ENCODE measurements at places on chromosomes 2 and 18.

DNA sequence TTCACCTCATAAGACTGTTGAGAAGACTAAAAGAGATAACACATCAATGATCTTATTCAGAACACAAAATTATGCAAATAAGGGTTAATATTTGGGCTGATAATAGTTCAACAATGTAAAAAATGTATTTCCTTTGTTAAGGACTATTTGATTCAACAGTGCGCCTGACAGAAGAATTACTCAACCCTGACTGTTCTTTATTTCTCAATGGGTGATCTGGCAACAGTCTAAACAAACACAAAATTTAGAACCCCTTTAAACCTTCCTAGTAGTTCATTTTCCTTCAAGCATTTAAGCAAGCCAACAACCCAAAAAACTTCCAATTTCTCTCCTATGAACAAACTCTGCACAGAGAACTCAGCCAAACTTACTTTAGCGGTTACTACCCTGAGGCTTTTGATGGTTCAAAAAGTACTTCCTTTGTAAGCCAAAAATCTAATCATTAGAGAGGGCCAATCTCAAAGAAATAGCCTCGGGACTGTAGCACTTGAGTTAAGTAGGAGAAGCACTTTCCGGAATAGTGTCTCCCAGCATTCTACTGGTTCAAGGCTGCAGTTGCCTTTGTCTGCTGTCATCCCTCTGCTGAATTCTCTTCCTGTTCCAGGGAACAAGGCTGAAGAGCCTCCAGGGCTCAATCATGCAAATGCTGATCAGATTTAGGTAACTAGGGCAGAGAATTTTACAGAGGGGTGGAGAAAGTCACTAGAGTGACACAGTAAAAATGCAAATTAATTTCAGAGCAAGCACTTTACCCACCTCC is 40.9 kb upstream of the MAPK4 start:
- DNase-seq = no peak

DNA sequence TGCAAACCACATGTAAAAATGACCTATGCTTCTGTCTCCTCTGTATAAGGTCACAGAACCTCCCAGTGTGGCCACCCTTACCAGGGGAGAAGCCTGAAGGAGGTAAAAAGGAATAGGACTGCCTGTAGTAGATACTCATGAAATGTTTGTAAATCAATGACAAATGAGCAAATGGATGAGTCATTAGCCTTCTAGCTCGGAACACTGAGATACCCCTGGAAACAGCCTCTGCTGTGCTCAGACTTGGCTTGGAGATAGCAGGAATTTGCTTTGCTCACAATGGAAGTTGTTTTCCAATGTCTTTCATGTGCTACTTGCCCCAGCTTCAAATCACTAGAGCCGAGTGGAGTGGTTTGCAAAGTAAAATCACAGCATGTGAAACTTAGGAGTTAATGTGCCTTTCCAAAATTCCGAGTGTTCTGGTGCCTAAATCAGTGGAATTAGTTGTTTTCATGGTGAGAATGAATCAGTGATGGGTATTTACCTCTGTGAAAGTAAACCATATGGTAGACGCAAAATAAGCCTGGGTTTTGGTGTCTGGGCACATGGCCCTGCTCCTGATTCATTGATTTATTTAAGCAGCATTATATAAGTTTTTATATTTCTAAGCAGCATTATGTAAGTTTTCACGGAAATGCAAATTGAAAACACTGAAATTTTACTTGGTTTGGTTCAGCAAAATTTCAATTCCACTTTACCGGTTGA is 154.0 kb upstream of the MAP3K20 start:
- DNase-seq = no peak

GRCh38 chr2:68692511-68692910 is 42.1 kb upstream of the ARHGAP25 start:
- DNase-seq = no peak

DNA sequence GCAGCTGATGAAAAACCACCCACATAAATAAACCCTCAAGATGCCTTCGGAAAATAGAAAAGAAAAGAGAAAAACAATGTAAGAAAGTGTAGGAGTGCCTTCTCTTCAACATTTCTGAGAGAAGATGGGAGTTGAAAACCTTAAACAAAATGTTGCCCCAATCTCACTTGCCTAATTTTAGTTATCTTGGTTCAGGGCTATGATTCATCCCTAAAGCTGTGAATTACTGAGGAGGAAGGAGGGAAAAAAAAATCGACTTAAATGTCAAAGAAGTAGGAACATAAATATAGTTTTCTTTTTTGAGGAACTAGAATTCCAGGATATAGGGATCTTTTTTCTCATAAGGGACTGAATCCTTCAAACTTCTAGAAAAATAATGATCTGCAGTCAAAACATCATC is 360.3 kb downstream of the TGIF1 start:
- no peak for DNase-seq

- DNase-seq = no peak
Observed at GRCh38 chr2:120958623-120959366, 223.1 kb downstream of the GLI2 start.

DNA sequence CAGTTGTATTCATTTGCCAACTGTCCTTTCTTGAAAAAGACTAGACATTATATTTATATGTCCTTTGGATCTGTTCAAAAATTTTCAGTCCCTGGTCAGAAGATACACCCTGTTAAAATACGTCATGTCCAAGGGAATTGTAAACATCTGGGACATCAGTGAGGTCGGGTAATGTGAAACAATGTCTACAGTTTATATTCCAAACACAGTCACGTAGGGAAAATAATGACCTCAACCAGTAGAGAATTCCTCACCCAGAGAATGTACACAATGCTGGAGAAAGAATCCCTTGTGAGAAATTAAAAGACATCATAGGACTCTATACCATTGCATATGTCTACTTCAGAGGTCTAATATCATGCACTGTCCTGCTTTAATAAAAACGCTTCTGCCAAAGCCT is 888.0 kb upstream of the CHAC2 start:
- no peak for DNase-seq

GRCh38 chr2:233369897-233370685 is 15.8 kb downstream of the DGKD start:
- no peak for DNase-seq

DNA sequence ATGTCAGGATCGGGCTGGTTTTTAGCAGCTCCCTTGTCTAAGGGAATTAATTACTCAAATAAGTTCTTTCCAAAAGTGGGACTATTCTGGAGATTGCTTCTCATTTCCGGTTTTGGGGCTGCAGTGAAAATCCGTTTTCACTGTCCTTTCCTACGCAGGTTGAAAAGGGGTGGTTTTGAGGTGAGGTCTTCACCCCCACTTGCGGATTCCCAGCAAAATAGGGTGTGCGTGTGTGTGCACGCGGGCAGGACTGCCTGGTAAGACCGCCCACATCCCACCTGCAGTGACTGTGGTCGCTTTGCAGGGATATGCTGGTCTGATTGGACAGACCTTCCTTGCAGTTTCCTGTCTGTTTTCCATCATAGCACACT is 472 bp upstream of the PLEKHM3 start:
- DNase-seq = no peak

DNA sequence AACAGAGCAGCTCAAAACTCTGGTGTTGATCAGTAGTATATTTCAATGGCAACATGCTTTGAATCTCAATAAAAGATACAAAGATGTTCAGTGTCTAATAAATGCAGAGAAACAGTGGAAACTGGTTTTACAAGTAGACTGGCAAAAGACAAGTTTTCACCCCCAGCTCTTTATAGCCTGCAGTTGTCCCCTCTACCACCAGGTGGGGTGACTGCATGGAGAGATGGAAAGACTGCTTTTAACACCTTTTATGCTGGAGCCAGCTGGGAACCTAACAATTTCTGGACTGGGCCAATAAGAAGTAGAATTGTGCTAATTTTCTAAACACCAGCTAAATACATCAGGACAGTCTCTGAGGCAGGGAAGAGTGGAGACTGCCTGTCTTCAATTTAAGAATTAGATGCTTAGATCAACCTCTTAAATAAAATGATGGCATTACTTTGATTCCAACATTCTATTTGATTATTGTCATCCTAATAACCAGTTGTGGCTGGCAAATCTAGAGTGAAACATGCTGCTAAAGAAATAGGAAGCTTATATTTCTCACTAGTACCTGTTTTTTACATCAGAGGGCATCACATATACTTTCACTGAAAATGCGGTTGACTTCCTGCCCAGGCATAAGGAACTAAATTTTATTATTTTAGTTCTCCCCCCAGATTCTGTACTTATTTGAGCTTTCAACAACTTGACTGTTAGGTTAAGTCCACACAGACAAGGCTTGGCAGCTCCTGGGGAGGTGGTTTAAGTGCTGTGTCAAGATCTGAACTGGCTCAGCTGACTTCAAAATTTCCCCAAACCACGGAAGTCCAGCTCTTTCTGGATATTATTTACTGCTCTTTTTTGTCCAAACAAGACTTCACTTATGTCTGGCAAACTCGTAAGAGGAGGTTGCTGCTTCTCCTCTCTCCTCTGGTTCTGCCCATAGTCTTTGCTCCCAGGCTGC is 140.5 kb downstream of the TPGS2 start:
- no peak for DNase-seq

DNA sequence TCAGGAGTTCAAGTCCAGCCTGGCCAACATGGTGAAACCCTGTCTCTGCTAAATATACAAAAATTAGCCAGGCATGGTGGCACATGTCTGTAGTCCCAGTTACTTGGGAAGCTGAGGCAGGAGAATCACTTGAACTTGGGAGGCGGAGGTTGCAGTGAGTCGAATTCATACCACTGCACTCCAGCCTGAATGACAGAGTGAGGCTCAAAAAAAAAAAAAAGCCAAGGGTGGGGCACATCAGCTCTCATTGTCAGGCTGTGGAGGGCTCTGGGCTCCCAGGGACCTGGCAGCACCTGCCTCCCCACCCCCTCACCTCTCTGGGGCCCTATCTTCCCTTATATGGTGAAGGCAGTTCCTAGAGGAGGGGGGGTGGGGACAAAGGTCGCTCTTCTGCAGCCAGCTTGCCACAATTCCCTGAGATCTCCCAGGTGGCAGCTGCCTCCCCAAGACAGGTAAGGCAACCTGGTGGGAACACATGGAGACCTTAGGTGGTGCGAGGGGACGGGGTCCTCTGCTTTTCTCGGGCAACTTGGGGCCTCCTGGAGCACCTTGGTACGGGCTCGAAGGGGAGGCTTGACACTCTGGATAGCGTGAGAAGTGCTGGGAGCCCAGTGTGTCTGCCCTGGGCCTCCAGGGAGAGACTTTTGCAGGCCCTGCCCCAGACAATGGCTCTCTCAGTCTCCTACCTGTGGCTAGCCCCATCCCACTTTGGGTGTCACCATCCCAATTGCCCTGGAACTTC is at the start of gene VIL1:
VIL1 (plus strand) TSS at position 407 of the 742 bp plus-strand sequence. CDS start 4,656 bp downstream, outside the sequence.
- DNase-seq = no peak

DNA sequence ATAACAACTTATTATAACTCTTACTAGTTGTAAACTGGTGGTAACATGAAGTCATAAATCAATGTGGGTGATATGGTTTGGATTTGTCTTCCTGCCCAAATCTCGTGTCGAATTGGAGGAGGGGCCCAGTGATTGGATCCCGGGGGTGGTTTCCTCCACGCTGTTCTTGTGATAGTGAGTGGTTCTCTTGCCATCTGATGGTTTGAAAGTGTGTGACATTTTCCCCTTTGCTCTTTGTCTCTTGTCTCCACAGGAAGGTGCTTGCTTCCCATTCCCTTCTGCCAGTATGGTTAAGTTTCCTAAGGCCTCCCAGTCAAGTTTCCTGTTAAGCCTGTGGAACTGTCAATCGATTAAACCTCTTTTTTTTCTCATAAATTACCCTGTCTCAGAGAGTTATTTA is 321.6 kb downstream of the DSEL start:
- DNase-seq = no peak

DNA sequence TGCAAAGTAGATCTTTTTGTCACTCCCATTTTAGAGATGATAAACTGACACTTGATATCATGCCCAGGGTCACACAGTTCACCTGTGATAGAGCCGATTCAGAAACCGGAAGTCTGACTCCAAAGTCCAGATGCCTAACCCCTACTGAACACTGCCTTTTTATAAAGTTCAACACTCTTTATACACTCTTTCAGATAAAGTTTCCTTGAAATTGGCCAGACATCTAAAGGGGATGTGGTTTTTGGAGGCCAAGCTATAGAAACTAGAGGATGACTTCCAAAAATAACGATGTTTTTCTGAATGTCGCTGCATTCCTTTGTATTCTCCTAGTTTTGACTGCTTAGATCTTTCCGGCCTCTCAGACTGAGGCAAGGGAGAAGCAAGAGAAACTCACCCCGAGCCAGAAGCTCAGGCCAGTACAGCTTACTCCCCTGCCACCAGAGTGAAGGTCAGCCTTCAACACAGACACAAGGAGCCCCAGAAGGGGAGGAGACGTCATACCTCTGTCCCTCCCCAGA is 61.8 kb downstream of the NRP2 start:
- DNase-seq = no peak

DNA sequence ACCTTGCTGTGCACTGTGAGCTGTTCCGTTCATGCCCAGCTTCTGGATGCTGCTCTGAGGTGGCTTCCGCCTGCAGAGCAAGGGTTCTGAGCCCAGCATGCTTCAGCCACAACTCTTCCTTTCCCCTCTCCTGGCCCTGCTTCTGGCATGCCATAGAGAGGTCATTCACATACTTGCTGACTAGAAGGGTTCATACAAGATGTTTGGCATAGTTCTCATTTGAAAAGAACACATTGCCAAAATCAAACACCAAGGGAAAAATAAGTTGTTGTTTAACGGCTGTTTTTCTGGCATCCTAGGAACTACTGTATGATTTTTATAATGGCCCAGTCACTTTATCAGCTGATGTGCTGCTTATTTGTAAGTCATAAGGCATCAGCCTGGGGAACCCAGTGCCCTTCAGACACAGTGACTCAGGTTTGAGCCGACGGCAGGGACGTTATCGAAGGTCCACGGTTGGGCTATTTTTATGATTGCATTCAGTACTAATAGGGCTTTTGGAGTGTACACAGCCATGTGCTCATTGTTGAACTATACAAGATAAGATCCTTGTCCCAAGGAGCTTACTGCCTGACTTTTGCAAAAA is 53.9 kb upstream of the CTAGE1 start:
- DNase-seq = no peak

- no peak for DNase-seq
Observed at GRCh38 chr2:55929476-55929875, 5.9 kb upstream of the EFEMP1 start.

GRCh38 chr2:46554397-46554796 is 75.0 kb downstream of the TMEM247 start:
- DNase-seq = no peak

DNA sequence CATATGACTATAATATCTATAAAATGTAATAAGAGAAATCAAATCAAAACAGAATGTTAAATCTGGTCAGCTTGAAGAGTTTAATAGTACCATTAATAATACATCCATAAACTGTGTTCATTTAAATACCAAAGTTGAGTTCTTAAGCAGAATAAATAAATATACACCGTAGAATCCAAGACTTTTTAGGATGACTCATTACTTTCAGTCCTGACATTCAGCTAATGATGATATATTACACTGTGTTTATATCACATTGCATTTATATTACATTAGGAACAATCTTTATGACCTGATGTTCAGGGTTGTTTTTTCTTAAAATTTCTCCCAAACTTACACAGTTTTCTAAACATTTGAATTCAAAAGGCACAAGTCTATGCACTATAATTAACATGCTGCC is 331.3 kb downstream of the SS18 start:
- no peak for DNase-seq

- no peak for DNase-seq
Observed at GRCh38 chr2:182890773-182891378, 24.4 kb upstream of the FRZB start.
